ENCODE measurements at places on chromosomes 5 and 9.

- no peak for DNase-seq
These were observed 612 bp upstream of the BBLN start for GRCh38 chr9:128159522-128159783.

- DNase-seq: no peak
These were observed 51.3 kb upstream of the HAND1 start for GRCh38 chr5:154529282-154529681.

GRCh38 chr9:16619402-16619801 is 251.1 kb downstream of the BNC2 start:
- DNase-seq: no peak

- DNase-seq: no peak
These were observed 17.7 kb downstream of the CAMSAP1 start for GRCh38 chr9:135889564-135890189.

- no peak for DNase-seq
These were observed 104.4 kb downstream of the SMARCA2 start for GRCh38 chr9:2119566-2119965.

DNA sequence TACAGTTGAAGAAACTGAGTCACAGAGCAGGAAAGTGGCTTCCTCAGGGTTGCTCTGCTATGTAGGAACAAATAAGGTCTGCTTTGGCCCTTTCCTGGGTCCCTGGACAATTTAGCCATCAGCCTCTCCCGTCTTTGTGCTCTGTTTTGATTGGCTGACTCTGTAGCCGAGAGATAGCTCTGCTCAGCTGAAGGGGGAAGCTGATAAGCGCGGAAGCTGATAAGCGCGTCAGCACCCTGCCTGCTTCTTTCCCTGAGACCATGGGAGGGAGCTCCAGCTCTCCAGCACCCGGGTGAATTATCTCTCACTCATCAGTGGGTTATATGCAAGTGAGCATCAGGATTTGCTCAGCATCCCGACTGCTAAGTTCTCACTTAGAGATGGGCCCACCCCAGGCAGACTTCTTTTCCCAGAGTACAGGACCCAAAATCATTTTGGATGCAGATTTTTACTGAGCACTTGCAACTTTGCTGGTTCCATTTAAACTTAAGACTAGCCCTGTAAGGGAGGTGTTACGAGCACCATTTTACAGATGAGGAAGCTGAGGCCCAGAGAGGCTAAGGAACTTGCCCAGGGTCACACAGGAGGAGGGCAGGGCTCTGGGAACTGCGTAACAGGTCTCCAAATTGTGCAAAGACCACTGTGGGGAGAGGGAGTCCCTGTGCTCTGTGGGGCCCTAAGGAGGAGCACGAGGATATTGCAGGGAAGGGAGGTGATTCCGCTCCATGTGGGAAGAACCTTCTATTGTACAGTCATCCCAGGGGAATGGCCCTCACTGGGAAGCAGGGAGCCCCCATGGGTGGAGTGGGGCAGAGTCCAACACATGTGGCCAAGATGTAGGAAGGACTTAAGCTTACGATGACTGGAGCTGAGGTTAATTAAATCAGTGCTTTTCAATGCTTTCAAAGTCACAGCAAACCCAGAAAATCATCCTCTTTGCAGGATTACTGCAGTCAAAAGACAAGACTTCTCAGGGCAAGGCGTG is 83.7 kb upstream of the ORM1 start:
- peak; percentile 86 for DNase-seq

All from AG10803 (cell line).